ENCODE measurements at places on chromosomes 11 and 22.
A peak's percentile ranks its signal among the peaks of the same experiment; 100 is the strongest.

DNA sequence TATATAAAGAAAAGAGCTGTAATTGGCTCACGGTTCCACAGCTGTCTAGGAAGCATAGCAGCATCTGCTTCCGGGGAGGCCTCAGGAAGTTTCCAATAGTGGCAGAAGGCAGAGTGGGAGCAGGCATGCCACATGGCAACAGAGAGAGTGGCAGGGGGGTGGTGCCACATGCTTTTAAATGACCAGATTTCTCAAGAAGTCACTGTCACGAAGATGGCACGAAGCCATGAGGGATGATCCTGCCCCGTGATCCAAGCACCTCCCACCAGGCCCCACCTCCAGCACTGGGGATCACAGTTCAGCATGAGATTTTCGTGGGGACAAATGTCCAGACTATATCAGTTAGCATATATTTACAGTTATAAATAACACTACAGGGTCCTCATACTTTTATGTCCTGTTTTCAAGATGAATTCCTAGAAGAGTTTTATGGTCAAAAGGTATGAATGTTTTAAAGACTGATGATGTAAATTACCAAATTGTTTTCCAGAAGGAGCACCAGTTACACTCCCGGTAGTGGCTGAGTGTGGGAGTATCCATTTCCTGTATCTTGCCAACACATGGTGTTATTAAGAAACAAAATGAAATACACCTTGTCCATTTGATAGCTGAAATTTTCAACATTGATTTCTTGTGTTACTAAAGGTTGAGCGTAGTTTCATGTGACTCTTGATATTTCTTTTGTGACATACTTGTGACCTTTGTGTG, 19.2 kb downstream of the FAM118A start:
- no peak for DNase-seq

DNA sequence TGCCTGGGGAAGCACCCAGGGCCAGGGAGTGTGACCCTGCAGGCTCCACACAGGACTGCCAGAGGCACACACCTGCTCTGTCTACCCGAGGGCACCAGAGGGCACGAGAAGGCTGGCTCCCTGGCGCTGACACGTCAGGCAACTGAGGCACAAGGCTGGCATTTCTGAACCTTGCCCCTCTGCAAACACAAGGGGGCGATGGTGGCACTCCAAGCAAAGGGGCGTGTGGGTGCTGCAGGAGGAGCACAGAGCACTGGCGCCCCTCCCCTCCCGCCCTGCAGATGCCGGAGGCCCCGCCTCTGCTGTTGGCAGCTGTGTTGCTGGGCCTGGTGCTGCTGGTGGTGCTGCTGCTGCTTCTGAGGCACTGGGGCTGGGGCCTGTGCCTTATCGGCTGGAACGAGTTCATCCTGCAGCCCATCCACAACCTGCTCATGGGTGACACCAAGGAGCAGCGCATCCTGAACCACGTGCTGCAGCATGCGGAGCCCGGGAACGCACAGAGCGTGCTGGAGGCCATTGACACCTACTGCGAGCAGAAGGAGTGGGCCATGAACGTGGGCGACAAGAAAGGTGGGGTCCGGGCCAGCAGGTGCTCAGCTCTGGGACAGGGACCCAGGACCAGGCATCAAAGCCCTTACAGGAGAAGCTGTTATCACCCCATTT, 20.8 kb upstream of the TXNRD2 start:
- peak; percentile 37 for DNase-seq

DNA sequence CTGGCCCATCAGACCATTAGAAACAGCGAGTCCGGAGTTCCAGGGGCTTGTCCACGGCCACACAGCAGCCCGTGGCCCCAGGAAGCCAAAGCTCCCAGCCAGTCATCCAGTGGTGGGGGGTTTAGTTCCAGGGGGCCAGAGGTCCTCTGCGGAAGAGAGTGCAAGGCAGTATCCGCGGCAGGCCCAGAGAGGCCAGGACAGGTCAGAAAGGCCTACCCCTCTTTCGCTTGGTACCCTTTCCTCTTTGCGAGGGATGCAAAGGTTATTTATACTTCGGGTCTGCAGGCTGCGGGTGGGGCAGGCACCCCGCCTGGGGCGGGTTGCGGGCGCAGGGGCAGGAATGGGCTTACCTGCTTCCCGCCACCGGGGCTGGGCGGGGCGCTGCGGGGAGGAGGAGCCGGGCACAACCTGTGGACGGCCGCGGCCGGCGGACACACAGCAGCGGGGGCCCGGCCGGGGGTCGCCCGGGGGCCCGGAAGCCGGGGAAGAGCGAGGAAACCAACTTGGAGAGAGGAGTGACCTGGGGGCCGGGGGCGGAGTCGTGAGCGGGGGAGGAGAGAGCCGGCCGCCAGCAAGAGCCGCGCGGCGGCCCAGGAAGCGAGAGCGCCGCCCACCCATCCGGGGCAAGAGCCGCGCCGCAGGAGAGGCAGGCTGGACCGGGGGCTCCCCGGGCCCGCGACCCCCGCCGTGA, at the start of gene SH3BP1:
Gene SH3BP1 (plus strand): TSS at position 600 of the 691 bp plus-strand sequence. CDS start 119 bp downstream, outside the sequence.
- DNase-seq = no peak

- DNase-seq = no peak
Observed at GRCh38 chr11:118264569-118265465, 720 bp upstream of the MPZL2 start.

DNA sequence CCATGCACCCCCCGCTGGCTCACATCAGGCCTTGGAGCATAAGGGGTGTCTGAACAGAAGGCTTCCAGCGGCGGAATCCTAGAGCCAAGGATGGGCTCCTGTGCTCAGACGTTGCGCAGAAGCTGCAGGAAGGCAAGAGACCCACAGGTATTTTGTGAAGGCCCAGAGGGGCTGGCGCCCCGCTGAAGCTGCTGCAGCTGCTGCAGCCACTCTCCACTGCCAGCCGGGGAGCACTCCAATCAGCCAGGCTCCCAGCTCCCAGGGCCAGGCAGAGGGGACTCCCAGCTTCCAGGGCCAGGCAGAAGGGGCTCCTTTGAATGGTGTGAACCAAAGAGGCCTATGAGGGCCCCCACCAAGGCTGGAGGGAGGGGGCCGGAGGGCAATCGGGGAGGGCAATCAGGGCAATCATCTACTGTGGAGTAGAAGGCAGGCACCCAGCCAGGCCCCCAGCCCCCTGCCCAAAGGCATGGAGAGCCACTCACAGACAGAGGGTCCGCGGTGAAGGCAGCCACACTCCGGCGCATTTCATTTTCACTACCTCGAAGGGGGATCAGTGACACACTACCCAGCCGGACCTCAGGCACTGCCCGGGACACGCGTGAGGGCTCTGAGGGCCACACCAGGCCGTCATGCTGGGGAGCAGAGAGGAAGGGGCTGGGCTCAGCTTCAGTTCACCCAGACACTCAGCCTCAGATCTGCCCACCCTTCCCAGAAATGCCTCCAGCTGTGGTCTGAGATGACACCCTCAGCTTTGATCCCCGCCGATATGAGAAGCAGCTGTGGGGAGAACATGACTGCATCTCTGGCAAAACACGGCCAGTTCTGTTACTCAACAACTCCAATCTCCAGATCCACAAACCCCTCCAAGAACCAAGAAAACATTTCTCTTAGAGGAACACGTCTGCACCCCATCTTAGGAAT, 11.6 kb upstream of the PDE2A start:
- no peak for DNase-seq

GRCh38 chr11:129289350-129290040, 86.2 kb upstream of the BARX2 start:
- DNase-seq = no peak

DNA sequence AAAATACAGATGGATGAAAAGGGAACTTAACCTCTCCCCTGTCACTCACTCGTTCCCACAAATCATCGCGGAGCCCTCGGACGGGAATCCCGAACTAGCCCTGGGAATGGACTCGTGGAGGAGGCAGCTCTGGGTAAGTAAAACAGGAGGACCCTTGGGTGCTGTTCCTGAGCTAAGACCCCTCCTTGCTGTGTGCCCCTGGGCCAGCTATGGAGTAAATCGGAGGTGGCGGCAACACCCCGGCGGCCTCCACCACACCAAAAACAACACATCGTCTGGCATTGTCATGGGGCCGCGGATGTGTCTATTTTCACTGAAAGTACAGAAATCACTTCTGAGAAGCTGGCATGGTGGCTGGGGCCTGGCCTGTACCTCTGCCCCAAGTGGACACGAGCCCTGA, 12.1 kb downstream of the CPT1A start:
- DNase-seq = no peak

GRCh38 chr22:26321469-26321913, 107.6 kb upstream of the ASPHD2 start:
- no peak for DNase-seq

GRCh38 chr11:3161309-3161708, 3.8 kb downstream of the OSBPL5 start:
- DNase-seq = no peak

DNA sequence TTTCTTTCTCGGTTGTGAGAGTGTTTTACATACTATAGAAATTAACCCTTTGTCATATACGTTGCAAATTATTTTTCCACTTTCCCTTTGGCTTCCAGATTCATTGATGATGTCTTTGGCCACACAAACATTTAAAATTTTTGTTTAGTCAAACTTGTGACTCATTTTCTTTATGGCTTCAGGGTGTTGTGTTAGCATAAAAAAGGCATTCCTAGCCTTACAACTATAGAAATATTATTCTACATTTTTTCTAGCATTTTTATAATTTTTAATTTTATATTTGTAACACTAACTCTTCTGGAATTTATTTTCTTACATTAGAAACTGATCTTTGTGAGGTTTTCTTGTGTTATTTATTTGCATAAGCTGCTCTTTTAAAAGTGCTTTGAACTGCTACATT, 12.1 kb downstream of the GRIA4 start:
- no peak for DNase-seq

DNA sequence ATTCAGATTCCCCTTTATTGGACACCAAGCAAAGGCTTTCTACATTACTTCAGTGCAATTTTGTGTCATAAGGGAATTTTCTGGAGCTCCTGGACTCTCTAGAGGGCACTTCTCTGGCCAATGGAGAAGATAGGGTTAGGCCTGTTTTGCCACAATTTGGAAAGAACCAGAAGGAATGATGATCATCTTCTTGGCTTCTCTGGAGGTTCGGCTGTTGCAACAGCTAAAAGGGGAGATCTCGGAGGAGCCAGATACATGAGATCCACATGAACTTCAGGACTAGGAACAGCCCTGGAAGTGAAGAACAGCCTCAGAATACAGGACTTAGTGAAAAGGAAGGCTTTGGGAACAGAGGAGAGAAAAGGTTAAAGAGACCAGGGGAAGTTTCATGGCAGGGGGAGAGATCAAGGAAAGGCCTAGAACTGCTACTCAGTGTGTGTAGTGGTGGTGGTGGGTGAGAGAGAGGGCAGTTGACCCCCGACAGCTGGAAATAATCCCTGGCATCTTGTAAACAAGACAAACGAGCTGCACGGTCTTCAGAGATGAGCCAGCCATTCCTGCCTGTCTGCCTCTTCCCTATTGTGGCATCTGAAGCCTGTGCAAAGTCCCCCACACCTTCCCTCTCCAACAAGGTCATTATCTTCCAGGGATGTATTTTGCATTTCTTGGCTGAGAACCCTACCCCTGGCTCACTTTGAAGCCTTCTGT, 83.8 kb downstream of the CCDC81 start:
- no peak for DNase-seq

DNA sequence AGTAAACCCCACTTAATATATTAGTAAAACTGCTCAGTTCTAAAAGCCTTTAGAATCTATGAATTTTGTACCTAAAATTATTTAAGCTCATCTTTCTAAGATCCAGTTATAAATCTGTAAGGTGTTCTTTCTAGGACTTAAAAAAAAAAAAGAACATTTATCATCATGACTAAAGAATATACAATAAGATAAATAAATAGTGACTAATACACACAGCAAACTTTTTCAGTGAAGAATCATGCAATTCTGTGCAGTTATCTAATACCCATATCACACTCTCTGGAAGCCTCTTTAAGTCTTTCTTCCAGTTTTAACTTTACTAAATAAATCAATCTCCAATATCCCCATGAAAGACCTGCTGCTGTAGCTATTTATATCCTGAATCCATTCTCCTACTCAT, 59.8 kb downstream of the CEP57 start:
- DNase-seq = no peak

DNA sequence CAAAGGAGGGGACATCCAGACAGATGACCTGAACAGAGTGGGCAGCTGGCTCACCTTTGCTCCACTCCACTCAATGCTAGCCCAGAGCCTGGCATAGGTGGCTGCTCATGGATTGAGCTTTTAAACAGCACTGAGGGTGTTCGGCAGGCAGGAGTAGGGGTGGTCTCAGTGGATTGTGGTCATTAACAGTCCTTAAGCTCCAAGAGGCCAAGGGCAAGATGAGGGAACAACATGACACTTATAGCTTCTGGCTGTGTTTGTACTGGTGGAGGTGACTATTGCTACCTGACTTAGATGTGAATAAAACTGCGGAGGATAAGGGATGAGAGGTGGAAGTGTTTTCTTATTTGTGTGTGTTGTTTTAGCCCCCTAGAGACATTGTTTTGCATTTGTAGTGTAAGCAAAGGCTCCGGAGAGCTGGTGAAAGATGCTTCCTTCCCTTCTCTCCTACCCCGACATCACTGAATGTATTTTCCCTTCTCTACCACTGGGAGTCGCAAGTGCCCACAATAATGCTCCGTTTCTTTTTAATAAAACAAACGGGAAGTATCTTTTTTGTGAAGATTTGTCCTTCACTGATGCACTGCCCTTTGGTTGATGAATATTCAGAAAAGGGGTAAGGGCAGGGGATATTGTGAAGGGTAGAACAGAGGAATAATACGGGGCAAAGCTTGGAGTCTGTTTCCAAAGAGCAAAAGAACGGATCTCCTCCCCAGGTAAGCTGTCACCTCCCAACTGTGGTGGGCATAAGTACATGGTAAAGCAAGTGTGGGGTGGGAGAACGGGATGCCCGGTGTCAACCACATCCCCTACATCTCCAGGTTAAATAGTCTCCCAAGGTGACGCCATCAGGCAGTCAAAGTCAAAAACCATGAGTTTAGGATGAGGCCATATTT, 27.5 kb upstream of the MTNR1B start:
- DNase-seq = no peak

DNA sequence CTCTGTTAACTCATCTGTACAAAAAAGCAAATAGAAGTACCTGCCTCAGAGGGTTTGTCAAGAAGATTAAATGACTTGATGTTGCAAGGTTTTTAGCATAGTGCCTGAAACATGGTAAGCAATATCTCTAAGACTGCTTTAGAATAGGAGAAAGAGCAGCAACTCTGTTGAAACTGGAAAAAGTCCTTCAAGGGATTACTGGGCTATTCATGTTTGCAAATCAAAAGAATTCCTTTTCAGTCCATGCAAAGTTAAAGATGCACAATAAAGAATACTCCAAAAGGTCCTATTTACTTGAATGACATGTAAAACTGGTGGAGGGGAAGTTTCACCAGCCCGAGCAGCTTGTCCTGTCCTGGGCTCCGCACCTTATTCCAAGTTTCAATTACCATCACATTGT, 70.6 kb downstream of the C2CD3 start:
- DNase-seq = no peak

Measured in stimulated activated CD4-positive, alpha-beta T cell treated with anti-CD3 and anti-CD28 coated beads, Interleukin-1b, Interleukin-23, amount 100 ng/mL, for 4 hours (primary cell).